ENCODE measurements at places on chromosomes 6 and 20.
A peak's percentile ranks its signal among the peaks of the same experiment; 100 is the strongest.

GRCh38 chr6:111899531-111899930 is 26.3 kb upstream of the FYN start:
- no peak for DNase-seq

DNA sequence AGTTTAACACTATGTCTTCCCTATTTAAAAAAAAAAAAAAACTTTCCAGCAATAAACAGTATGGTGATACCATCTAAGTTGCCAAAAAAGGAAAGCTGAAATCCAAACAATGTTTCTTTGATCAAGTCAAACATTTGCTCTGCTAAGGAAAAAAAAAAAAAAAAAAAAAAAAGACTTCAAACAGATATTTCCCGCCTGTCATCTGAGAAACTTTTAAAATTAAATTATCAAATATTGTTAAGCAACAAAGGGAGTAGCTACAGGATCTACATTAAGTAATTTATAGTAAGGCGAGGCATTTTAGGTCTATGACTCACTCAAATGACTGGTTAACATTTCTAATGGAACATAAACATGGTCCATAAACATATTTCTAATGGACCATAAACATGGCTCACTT is 121.2 kb downstream of the DST start:
- no peak for DNase-seq

DNA sequence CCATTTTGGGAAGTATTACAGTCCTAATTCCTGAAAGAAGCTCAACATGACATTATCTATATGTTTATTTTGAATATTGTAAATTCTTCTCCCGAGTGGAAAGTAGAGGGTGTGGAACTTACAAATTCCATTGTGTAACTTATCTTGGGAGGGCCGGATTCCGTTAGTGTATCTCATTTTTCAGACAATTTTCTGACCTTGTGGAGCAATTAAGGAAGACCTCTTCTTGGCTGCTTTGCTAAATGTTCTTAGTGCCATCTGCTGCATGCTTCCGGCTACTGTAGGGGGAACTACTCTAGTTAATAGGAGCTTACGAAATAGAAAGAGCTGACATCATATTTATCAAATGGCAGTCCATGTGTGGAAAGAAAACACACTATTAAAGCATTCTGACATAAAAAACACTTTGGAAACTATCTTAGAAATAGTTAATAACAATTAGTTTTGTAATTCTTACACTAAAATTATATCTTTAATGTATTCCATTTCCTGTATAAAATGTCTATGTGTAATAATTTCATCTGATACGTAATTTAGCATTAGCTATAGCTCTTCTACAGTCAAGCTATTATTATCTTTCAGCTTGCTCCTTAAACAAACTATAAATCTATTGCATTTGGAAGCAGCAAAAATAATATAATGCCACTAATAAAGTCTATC is 41.5 kb upstream of the KCNQ5 start:
- peak; percentile 34 for DNase-seq

DNA sequence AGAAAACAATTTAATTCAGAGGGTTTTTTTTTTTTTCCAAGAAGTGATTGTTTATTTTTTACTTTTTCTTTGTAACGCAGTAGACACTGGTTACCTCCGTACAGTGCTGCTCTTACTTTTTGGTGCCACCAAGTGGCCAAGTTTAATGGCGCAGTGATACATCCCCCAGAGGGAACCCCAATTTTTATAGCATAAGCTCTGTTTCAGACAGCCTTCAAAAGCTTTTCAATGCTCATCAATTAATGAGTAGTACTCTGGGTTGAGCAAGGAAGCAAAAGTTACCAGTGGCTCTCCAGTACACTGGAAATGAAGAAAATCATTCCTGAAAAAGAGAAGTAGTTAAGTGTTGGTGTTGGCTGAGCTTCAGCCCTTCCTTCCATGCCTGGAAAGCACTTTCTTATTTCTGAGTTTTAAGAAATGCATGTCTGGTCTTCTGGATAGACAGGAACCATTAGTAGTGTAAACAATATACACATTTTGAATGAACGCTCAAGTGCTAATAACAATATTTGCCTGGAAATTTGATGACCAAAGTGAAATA is 129.1 kb upstream of the SMLR1 start:
- peak; percentile 61 for DNase-seq

GRCh38 chr6:166926748-166927147 is 29.6 kb downstream of the RNASET2 start:
- DNase-seq = no peak

DNA sequence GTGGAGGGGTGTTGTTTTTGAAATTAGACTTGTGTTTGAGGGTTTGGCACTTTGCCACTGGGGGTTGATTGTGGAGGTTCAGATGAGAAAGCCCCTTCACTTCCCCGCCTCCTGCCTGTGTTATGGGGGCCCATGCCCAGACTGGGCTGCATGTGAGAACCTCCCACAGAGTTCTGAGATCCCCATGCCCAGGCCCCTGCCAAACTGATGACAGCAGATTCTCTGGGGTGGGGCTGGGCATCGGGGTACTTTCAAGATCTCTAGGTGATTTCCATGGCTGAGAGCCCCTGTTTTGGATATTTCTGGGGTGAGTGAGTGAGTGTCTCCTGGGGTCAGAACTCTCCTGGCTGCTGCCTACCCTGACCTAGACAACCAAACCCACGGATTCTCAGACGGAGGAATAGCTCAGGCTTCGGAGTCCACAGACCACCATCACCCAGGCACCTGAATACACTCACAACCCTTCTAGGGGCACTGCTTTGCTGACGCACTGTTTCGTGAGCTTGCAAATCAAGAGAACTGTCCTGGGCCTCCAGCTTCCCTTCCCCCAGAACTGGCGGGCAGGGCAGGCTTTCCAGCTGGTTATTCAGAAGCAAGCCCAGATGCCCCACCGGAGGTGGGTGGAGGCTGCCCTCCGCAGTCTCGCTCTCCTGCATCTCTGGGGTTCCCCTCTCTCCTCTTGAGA is 6.3 kb downstream of the BCAS1 start:
- no peak for DNase-seq

- no peak for DNase-seq
Observed at GRCh38 chr20:12573442-12573841, 435.3 kb upstream of the SPTLC3 start.

GRCh38 chr6:40992746-40993145 is 46.3 kb downstream of the UNC5CL start:
- no peak for DNase-seq

- DNase-seq = no peak
Observed at GRCh38 chr6:3194535-3195419, 32.7 kb downstream of the TUBB2B start.

GRCh38 chr6:10886691-10887502 is at the start of gene SYCP2L:
TSS of gene SYCP2L (plus strand) at chr6:10887052. CDS start at chr6:10887127, 75 bp downstream.
- DNase-seq = peak; percentile 77

DNA sequence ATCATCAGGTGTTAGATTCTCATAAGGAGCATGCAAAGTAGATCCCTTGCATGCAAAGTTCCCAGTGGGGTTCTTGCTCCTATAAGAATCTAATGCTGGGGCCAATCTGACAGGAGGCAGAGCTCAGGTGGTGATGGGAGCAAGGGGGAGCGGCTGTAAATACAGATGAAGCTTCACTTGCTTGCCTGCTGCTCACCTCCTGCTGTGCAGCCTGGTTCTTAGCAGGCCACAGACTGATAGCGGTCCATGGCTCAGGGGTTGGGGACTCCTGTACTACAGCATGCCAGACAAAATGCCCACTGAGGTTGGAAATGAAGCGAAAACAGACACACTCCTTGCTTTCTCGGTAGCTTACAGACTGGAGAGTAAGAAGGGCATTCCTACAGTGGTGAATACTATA is 386.8 kb downstream of the PLCB1 start:
- no peak for DNase-seq

- no peak for DNase-seq
Observed at GRCh38 chr6:121791396-121792315, 356.2 kb downstream of the GJA1 start.

GRCh38 chr20:4322499-4322898 is 307.1 kb upstream of the RNF24 start:
- no peak for DNase-seq

DNA sequence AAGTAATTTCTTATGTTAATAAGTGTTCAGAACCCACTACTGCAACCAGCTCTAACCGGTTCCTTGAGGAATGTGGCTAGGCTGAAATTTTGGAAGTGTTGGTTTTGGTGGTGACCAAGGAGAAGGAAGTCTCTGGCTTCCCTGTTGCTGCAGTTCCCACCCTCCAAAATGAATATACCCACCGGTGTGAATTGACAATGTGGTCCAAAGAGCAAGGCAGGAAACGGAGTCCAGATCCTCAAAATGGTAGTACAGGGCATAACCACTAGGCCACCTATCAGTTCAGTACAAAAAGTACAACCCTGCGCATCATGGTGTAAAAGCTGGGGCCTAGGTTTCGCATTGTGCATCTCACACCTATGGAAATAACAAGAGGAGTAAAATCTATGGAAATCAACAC is 2.8 kb downstream of the ADNP start:
- no peak for DNase-seq

DNA sequence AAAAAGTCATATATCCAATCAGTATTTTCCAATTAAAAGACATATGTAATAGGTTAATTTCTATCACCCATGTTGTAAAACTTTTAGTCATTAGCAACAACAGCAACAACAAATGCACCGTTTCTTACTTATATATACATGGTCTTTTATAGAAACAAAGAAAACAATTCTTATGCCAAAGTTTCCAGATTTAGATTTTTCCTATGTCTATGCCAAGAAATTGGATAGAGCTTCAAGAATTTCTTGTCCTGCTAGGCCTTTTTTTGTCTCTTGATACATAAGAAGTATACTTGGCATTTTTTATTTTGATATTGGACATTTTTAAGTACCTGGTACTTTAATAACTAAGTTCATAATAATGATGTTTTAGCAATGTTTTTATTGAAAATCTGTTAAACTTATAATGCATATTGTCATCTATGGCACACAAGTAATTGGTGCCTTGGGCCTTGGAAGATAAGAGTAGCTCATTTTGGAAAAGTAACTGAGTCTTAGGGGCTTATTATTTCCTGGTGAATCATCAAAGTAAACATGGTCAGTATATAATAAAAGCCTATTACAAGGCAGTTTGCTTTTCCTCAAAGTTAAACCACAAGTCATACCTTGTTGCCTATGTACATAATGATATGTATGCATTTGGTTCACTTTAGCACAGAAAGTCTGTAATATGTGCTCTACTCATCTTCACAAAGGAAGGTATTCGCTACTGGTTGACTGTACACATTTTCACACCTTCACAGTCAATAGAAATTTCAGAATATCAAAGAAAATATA is 10.1 kb upstream of the FRK start:
- no peak for DNase-seq

GRCh38 chr6:69337311-69337710 is 459.5 kb downstream of the LMBRD1 start:
- DNase-seq = no peak

GRCh38 chr6:14924126-14925024 is 321.5 kb upstream of the JARID2 start:
- DNase-seq = no peak

GRCh38 chr20:62531046-62531838 is 55.4 kb upstream of the GATA5 start:
- DNase-seq = no peak

DNA sequence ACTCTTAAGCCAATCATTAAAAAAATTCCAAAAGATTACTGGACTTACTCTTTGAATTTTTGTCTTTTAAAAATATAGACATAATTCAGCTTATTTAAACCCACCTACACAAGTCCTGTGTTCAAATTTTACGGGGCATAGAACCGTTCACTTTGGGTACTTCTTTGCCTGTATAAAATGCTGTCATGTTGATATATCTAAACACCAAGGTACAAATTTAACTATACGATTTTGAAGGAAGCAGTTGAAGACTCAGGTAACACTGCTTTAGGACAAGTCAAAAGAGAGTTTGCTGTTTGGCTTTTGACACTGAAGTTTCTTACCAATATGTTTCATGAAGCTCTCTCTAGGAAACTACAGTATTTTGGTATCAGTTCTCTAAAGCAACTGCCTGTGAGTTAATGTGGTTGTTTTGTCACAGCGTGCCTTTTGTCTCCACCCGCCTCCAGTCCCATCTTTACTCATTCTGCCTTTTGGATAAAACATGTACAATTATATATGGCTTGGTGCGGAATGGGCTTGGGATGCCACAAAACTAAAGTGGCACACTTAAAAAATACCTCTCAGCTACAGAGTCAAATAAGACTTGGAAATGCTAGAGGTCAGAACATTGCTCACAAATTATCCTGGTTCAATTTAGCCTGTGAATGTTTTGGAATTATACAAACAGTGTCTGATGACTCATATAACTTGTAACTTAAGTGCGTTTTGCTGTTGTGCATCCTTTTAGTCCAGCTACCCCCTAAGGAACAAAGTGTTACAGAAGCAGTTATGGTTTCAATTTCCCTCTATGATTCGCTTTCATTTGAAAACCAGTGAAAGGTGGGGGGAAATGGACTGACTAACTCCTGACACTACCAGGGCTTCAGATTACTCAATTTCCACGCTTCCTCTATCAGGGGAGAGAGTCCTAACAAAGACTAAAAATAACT is 38.7 kb downstream of the RGS17 start:
- peak; percentile 25 for DNase-seq

DNA sequence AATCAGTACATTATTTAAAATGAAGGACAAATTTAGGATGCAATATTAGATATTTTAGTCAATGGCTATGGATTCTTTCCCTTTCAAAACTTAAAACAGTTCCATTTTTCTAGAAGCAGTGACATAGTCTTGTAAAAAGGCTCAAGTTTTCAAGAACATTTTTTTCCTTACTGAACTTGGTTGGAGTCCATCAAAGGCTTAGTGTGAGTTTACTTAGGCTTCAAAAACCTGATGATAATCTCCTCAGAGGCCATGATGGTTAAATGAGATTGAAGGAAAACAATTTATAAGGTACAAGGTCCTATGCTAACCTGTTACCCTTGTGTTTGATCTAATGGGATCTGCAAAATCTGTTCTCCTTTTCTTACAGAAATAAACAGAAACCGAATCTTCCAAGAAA is 531.8 kb downstream of the UTRN start:
- DNase-seq = no peak

DNA sequence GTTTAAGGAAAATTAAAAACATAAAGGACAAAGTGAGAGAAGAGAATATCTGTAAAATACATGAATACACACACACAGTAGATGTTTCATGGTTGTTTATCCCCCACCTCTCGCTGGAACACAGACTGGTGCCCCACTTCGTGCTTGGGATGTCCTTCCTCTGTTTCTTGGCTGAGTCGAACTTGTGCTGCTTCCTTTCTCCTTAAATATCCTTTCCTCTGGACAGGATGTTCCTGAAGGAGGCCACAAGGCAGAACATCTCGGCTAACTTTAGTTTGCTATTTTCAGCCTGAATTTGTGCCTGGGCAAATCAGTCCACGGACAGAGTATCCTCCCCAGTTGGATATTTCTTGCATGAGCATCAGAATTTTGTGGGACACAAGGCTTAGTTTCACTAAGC is 54.7 kb upstream of the ZMYND8 start:
- DNase-seq = no peak
